ENCODE measurements at places on chromosomes 1 and 21. TPM values are rescaled to one million over a fixed set of nuclear protein-coding genes. Genes with fewer than 3 reads are reported as not detected.

Gene OR6Y1
- not detected for total RNA-seq

Gene ABCA4
- total RNA-seq, result 0.28 TPM

- no peaks in the 10 kb centered on the region for H3K27me3 ChIP-seq
- H3K4me3 ChIP-seq, result no peak overlapping the region
- no peak overlapping the region for H3K27ac ChIP-seq
- peaks cover 38% of the 10 kb centered on the region for H3K4me1 ChIP-seq
Measured at GRCh38 chr1:169683661-169684060, 27.8 kb downstream of the SELL start.

Gene MAP7D1
- 95.6 TPM for total RNA-seq

DNA sequence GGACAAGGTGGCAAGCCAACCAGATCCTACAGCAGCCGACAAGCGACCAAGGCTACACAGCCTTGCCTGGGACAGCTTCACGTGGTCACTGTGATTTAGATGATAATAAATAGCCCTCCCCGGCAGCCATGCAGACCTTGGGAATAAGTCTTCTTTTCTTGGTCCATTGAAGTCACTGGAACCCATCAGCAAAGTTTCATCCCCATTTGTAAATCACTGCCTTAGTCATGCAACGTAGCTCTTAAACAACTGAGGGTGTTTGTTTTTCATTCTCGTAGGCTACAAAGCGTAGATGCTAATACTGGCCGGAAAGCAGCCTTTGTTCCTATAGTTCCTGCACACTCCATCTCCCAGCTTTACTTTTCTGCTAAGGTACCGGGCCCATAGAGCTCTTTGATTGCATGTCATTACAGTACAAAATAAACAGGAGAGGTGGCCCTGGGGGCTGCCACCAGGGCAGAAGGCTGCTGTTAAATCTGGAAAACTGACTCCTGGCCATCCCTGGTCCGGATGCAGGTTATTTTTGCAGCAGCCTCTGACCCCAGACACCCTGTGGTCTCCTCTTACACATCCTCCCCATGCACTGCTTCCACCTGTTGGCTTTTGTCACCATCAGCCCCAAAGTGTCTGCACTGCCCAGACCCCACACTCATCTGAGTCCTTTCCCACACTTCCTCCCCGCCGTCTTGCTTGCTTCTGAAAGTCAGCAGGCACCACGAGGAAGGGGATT is 105.5 kb downstream of the TOMM20 start:
- H3K4me1 ChIP-seq, result peaks cover 48% of the 10 kb centered on the region
- peak; percentile 81 for DNase-seq
- peak overlapping the region; percentile 75 for H3K27ac ChIP-seq
- no peak overlapping the region for H3K4me3 ChIP-seq
- no peaks in the 10 kb centered on the region for H3K27me3 ChIP-seq

Gene GPR137B
- total RNA-seq, result 14.9 TPM

GRCh38 chr1:201739492-201740085 is 89.4 kb upstream of the IPO9 start:
- no peak overlapping the region for H3K27ac ChIP-seq
- peaks cover 12% of the 10 kb centered on the region for H3K4me1 ChIP-seq
- H3K27me3 ChIP-seq, result peaks cover 4% of the 10 kb centered on the region
- DNase-seq, result no peak
- peak overlapping the region; percentile 57 for H3K4me3 ChIP-seq

DNA sequence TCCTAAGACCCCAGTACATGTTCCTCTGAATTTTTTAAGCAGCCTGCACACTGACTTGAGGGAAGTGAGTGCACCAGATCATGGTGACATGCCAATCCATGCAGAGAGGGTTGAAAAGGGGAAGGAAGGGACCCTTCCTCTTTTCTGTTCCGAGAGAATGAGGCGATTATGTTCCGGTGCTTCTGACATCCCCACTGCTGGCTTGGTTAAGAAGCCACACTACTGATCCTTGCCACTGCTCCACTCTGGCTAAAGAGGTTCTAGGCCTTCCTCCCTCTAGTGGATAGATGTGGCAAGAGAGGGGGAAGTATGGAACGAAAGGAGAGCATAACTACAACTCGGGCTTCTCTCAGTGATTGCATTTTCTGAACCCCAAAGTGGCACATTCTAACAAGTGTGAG is 1.8 kb upstream of the CYB5R1 start:
- peaks cover 23% of the 10 kb centered on the region for H3K4me1 ChIP-seq
- peak; percentile 33 for DNase-seq
- H3K27me3 ChIP-seq, result peaks cover 2% of the 10 kb centered on the region

- H3K27me3 ChIP-seq, result no peaks in the 10 kb centered on the region
- no peak for DNase-seq
- H3K36me3 ChIP-seq, result no peaks in the 10 kb centered on the region
- no peaks in the 10 kb centered on the region for H3K4me1 ChIP-seq
- no peak overlapping the region for H3K4me3 ChIP-seq
Measured at GRCh38 chr1:211033921-211034525, 99.9 kb downstream of the KCNH1 start.

GRCh38 chr1:57747818-57748217 is 324.0 kb upstream of the DAB1 start:
- no peak overlapping the region for H3K27ac ChIP-seq
- H3K27me3 ChIP-seq, result no peaks in the 10 kb centered on the region
- no peak overlapping the region for H3K4me3 ChIP-seq
- DNase-seq, result no peak

Gene TLCD4
- total RNA-seq, result not detected

DNA sequence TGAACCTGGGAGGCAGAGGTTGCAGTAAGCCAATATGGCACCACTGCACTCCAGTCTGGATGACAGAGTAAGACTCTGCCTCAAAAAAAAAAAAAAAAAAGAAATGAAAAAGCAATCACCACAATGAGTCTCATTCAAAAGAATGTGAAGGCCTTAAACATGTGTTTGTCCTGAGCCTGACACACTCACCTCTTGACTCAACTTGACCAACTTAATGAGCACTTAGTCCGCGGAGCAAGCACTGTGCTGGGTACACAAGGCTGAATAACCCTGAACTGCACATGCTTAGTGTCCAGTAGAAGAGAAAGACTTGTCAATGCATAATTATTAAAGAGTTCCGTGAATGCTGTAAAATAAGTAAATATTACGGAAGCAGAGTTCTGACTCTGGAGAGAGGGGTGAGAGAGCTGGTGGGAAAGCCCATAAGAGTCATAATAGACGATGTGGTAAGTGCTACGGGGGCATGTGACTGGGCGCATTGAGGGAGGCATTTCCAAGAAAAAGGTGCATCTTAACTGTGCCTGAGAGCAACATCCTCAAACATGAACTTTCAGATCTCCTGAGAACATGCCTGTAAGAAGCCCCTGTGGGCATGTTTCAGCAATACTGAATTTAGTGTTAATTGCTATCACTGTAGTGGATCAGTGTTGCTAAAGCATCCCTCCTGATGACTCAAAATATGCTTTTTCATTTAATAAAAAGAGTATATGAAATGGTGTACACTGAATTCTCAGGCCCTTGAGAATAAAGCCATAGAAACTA is 27.2 kb downstream of the MCOLN2 start:
- H3K4me3 ChIP-seq, result no peak overlapping the region
- peak; percentile 92 for DNase-seq
- H3K27ac ChIP-seq, result peak overlapping the region; percentile 85
- no peaks in the 10 kb centered on the region for H3K27me3 ChIP-seq

DNA sequence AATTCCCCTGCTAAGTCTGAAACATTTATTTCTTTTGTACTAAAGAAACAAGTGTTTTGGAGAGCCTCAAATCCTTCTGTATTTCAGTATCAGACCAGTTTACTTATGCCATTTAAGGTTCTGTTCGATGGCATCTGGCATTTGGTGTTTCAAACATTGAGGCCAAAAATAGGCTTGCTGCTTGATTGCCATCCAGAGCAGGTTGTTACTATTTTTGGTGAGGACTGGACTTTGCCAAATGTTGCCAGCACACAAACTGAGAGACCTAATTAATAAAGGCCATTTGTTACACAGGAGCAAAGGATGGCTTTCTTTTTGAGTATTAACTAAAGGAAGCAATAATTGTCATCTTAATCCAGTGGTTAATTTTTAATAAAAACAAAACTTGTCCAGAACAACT is 26.2 kb downstream of the VPS45 start:
- no peak overlapping the region for H3K27ac ChIP-seq
- DNase-seq, result no peak
- H3K27me3 ChIP-seq, result no peaks in the 10 kb centered on the region
- peaks cover 6% of the 10 kb centered on the region for H3K36me3 ChIP-seq

DNA sequence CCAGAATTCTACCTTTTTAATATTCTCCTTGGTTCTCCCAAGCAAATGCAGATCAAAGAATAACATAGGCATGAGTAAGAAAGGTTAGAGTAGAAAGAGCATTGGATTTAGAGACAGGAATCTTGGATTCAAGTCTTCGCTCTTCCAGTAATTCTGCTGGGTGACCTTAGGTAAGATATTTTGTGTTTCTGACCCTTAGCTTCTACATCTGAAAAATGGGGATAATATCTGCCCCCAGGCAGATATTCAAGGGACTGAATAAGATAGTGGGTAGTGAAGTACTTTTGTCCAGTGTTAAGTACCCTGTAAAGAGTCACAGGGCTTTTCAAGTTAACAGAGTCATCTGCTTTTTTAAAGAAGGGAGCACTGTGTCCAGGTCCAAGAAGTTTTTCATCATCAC is 70.8 kb downstream of the KDM1A start:
- H3K4me1 ChIP-seq, result no peaks in the 10 kb centered on the region
- no peaks in the 10 kb centered on the region for H3K27me3 ChIP-seq
- H3K36me3 ChIP-seq, result peaks cover 22% of the 10 kb centered on the region

Gene PPIAL4G
- total RNA-seq, result not detected

Gene HES2
- total RNA-seq, result 0.32 TPM

DNA sequence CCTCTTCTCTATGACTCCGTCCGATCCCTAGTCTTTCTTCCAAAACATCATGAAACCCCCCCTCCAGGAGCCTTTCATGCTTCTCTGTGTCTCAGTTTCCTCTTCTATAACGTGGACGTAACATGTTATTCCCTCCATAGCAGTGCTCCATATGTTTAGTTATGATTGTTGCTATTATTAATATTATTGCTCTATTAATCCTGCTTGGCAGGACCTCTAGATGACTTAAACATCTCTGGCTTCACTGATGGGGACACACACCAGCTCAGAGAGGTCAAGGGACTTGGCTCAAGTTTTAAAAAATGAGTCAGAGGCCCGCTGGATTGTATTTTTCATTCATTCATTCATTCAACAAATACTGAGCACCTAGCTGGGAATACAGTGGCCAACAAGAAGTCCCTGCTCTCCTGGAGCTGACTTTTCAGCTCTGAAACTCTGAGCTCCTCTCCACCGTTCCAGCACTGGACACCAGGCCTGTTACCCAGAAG is 404 bp upstream of the CPLANE2 start:
- no peaks in the 10 kb centered on the region for H3K36me3 ChIP-seq
- H3K4me1 ChIP-seq, result peaks cover 17% of the 10 kb centered on the region
- peak overlapping the region; percentile 68 for H3K4me3 ChIP-seq
- peak overlapping the region; percentile 84 for H3K27ac ChIP-seq
- DNase-seq, result no peak

- no peaks in the 10 kb centered on the region for H3K36me3 ChIP-seq
- no peak for DNase-seq
- H3K27ac ChIP-seq, result no peak overlapping the region
Measured at GRCh38 chr1:53110370-53111072, 31.9 kb downstream of the SLC1A7 start.

DNA sequence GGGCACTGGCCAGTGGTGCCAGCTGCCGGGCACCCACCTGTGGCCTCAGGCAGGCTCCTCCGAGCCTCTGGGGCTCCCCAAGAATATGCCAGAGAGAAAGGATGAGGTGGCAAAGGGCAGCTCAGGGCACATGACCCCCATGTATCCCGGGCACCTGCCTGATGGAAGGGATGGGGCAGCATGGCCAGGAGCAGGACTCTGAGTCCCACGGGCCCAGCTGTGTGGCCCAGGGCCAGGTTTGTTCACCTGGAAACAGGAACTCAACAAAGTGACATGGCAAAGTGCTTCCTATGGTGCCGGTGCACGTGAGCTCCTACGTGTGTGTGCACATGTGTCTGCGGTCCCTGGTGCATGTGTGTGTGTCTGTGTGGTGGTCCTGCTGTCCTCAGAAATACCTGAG is 9.5 kb upstream of the GPR153 start:
- H3K4me3 ChIP-seq, result no peak overlapping the region
- H3K27me3 ChIP-seq, result no peaks in the 10 kb centered on the region
- H3K4me1 ChIP-seq, result no peaks in the 10 kb centered on the region
- H3K27ac ChIP-seq, result no peak overlapping the region
- no peaks in the 10 kb centered on the region for H3K36me3 ChIP-seq

DNA sequence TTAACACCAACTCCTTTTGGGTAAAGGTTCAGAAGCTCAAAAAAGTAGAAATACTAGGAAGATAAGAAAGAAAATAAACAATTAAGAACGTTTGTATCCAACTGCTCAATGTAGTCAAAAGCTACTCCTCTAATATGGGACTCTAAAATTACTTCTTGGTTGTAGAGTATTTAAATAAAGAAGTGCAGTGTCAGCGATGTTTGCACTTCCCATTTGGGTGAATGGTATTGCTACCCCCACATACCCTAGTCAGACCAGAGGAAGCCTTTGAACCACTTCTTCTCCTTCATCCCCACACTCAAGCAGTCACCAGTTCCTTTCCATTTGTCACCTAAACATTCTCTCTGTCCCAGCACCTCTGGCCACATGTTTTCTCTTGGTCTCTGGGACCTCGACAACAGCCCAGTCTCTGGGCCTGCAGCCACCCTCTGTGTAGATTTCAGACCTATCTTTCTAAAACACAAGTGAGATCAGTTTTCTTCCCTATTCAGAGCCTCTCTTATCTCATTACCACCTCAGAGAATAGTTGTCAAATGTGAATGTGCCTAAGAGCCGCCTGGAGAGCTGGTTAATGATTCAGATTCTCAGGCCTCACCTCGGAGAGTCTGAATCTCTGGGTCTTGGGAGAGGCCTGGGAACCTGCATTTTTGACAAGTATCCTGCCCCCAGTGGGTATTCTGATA is 109.8 kb downstream of the OMA1 start:
- no peak overlapping the region for H3K4me3 ChIP-seq
- DNase-seq, result no peak
- no peaks in the 10 kb centered on the region for H3K36me3 ChIP-seq
- H3K27me3 ChIP-seq, result no peaks in the 10 kb centered on the region
- no peaks in the 10 kb centered on the region for H3K4me1 ChIP-seq
- no peak overlapping the region for H3K27ac ChIP-seq

GRCh38 chr1:153342178-153342577 is 6.5 kb downstream of the PGLYRP4 start:
- H3K36me3 ChIP-seq, result no peaks in the 10 kb centered on the region
- peak overlapping the region; percentile 86 for H3K27ac ChIP-seq
- H3K4me1 ChIP-seq, result peaks cover 30% of the 10 kb centered on the region
- peak overlapping the region; percentile 55 for H3K4me3 ChIP-seq
- no peak for DNase-seq
- no peaks in the 10 kb centered on the region for H3K27me3 ChIP-seq

- DNase-seq, result no peak
- no peaks in the 10 kb centered on the region for H3K4me1 ChIP-seq
- no peaks in the 10 kb centered on the region for H3K36me3 ChIP-seq
- no peak overlapping the region for H3K27ac ChIP-seq
- no peaks in the 10 kb centered on the region for H3K27me3 ChIP-seq
Measured at GRCh38 chr1:207565546-207566468, 69.8 kb downstream of the CR1 start.

GRCh38 chr1:240029418-240029817 is 62.3 kb upstream of the FMN2 start:
- no peaks in the 10 kb centered on the region for H3K4me1 ChIP-seq
- H3K4me3 ChIP-seq, result no peak overlapping the region
- H3K36me3 ChIP-seq, result no peaks in the 10 kb centered on the region
- no peak overlapping the region for H3K27ac ChIP-seq
